LHCN-M2 (cell line): ENCODE measurements at places on chromosomes 12 and 14.

GRCh38 chr12:70236990-70237389 lies 6.2 kb upstream of the CNOT2 start:
- no peak for DNase-seq

- DNase-seq, result peak; percentile 66
Observed at GRCh38 chr12:124765581-124766489, 97.8 kb downstream of the SCARB1 start.

DNA sequence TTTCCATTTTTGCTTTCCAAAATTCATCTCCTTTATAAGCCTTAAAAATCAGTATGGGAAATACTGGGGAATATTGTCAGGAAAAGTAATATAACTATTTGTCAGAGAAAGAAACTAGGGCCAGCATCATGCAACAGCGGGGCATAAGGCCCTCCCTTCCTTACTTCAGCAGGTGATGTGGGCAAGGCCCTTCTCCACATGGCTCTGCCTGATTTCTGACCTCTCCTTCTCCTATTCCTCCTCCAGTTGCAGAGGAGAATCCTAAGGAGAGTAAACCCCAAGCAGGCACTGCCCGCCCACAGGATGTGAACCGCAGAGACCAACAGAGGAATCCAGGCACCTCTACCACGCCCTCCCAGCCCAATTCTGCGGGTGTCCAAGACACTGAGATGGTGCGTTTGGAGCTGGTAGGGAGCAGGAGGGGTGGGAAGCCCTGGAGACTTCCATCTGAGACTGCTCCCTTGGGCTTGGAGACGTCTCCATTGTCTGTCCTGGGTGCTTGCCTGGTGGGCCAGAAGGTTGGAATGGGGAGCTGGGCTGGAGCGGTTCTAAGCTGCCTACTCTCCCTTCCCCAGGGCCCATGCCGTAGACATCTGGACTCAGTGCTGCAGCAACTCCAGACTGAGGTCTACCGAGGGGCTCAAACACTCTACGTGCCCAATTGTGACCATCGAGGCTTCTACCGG lies 2.7 kb upstream of the SOAT2 start:
- no peak for DNase-seq

DNA sequence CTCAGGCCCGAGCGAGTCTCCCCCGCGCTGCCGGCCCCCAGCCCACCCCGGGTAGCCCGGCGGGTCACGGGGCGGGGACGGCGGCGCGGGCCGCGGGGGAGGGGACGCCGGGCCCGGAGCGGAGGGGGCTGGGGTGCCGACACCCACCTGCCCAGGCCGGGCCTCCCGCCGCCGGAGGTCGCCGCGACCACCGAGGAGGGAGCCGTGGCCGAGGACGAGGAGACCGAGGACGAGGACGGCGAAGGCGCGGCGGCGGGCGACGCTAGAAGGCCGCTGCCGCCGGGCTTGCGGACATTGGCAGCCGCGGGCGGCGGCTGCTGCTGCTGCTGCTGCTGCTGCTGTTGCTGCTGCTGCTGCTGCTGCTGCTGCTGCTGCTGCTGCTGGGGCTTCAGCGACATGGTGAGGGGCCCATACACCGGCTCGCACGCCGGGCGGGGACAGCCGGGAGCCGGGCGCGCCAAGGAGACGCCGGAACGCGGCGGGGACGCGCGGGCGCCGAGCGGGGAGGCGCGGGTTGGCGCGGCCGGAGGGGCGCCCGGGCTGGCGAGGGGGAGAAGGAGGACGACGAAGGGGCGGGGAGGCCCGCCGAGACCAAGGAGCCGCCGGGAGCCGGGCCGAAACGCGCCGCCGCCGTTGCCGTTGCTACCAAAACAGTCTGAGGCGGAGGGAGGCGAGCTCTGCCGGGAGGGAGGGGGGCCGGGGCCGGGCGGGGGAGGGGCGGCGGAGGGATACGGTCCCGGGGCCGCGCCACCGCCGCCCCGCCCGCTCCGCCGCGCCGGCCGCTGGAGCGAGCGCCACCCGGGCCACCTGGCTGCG lies at the start of gene ATXN2:
ATXN2 (minus strand) TSS at position 679 of the 816 bp plus-strand sequence; CDS start at position 398, 281 bp downstream.
- peak; percentile 60 for DNase-seq

- DNase-seq, result no peak
Observed at GRCh38 chr14:102732924-102733323, 44.3 kb upstream of the TRAF3 start.

DNA sequence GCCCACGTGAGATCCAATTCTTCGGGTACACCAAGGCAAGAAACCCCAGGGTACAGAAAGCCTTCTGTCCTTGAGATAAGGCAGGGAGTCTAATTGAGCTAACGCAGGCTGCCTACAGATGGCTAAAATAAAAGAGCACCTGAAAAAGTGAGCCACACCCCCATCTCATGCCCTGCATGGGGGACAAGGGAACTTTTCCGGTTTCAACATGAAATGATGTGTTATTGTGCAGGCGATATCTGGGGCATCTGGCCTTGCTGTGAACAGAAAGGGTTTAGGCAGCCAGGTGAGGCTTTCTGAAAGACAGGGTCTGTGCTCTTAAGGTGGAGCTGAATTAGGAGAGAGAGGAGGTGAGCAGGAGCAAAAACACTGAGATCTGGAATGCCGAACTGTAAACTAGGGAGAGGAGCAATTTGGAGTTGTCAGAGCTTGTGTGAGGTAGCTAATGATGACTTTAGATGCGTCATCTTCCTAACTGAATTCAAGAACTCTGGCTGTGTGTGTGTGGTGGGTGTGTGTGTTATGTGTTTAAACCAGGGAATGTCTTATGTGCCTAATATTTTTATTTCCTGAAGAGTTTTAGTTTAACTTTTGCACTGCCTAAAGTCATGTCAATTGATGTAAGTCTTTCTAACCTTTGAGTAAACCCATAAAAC lies 20.1 kb upstream of the LDHB start:
- DNase-seq, result no peak

- DNase-seq, result no peak
Observed at GRCh38 chr12:92421701-92422100, 276.1 kb upstream of the BTG1 start.

DNA sequence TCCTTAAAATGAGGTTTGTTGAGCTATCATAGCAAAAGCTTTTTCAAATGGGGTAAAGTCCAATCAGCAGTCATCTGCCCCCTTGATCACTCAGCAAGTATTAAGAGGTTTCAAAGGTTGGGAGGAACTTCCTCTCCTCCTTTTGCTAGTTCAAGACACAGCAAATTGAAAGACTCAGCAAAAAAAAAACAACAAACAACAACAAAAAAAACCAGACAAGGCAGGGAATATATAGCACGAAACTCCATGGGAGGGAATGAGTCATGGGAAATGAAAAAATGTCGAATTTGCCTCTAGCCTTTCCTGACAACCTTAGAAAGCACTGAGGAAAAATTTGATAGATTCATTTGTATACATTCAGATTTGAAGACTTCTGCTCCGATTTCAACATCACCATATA lies 1.6 kb upstream of the SLC7A8 start:
- peak; percentile 31 for DNase-seq

DNA sequence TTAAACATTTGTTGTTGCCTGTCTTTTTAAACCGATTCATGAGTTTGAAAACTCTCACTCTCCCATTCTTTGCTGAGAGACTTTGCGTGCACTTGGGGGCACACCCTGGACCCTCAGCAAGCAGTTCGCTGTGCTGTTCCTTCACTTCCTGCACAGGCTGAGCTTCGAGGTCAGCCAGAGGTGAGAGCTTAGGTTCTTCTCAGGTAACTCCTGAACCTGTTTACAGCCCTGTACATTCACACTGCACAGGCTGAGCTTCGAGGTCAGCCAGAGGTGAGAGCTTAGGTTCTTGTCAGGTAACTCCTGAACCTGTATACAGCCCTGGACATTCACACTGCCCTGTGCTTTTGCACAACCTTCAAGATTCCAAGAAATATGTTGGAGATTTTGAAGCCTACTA lies 9.8 kb upstream of the CLECL1 start:
- no peak for DNase-seq

DNA sequence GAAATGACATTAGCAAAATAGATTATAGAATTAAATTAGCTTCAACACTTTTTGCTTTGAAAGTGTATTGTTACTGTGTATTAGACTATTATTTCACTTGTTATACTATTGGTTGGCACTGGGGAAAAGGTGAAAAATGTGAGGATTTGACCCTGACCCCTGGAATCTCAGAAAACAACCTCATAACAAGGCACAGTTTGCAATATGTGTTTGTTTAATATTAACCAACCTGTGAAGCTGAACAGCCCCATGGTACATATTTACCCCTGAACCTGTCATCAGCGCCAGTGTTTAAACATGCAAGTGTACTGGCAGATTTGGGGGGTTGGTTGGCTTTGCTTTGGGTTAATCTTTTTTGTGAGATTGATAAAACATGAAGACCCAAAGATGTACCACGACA lies 11.7 kb downstream of the SLC38A4 start:
- DNase-seq, result no peak

DNA sequence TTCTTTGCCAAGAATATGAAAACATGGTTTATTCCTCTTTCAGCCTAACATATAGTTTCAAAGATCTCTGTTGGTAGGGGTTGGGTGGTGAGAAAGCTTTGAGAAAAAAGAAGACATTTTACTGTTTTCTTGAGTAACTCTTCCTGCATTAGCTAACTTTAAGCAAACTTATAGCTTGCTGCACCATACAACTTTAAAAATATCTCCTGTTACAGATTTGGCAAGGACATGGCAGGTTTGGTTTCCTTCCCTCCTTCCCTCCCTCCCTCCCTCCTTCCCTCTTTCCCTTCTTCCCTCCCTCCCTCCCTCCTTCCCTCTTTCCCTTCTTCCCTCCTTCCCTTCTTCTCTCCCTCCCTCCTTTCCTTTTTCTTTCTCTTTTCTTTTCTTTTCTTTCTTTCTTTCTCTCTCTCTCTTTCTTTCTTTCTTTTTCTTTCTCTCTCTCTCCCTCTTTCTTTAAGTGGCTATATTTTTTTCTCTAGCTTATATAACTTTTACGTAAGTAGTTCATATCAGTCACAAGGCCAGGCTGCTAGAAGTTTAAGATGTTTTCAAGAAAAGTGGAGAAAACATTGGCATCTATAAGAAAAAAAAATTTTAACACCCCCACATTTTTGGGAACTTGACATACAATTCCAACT lies 26.0 kb upstream of the ANO6 start:
- no peak for DNase-seq

- no peak for DNase-seq
Observed at GRCh38 chr12:112850383-112850782, 56.4 kb upstream of the OAS1 start.

GRCh38 chr12:47867495-47867941 lies 37.3 kb downstream of the VDR start:
- peak; percentile 91 for DNase-seq

DNA sequence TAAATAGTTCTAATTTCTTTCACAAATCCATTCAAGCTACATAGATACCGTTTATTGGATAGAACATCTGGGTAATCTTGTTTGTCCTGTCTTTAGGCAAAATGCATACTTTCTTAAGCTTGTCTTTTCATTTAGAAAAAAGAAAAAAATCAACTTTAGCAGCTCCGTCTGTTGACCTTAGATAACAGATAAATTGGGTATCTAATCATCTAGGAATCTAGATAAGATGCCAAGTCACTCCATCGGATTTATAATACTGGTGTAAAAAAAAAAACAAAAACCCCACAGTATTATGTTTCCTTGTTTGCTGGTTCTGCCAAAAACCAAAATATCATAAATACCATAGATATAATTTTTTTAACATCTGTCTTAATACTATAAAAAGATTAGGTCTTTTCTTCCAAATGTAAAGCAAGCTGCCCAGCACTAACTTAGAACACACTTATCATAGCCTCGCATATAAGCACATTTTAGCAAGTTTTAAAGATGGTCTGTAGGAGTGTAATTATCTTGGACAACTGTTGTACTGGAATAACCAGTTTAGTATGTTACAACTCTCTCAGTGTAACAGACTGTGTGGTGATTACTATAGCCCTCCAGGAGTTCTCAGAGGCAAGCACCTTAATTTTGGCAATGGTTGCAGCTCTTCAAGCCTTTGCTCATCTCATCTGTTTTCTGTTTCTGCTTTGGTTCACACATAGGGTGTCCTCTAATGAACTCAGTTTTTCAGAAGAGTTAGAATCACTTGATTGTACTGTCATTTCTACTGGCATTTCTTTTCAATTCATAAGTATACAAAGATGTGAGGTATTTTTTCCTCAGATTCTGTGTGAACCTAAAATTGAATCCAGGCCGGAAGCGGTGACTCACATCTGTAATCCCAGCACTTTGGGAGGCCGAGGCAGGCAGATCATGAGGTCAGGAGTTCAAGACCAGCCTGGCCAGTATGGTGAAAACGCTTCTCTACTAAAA lies 83.1 kb downstream of the ANO6 start:
- peak; percentile 62 for DNase-seq

- no peak for DNase-seq
Observed at GRCh38 chr12:79961411-79961810, 26.5 kb upstream of the PPP1R12A start.

DNA sequence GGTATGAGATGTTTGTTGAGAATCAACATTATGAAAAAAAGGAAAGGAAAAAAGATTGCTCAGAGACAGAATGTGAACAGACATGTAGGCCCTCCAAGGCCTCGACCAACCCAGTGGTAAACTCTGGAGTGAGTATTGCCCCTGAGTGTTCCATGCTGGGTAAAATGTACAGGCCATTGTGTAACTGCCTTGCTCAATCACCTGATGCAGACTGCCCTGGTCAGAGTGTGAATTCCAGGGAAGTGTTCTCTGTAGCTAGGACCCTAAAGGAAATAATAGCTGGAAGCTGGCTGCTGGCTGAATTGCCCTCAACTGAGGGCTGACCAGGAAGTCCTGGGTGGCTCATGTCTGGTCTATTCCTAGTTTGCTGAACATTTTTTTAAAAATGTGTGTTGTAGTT lies 1081.4 kb upstream of the LRFN5 start:
- no peak for DNase-seq

DNA sequence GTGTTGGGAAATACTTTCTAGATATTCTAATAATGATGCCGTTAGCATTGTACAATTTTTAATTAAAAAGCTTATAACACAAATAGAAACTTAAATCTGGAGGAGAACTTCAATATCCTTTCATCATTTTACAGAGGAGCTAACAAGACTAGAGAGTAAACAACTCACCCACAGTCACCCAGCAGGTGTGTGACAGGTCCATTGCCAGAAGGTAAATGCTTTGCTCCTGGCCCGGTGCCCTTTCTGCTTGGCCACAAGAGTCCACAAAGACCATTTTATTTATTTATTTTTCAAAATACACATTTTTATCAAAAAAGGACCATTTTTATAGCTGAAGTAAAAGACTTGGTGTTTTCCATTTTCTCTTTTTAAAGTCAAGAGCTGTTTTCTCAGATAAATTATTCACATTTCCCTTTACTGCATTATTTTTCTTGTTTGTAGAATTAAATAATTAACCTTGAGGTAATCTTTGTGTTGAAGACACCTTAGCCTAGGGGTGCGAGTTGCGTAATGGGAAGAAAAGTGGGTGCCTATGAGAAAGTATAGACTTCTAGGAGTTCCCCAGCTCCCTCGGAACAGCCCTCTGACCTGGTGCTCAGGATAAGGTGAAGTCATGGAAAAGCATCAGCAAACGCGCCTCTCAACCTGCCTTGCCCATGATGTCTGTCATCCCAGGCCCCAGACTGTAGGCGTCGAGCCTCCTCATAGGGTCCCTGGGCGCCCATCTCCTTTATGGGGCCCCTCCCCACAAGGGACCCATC lies 26.3 kb upstream of the AMIGO2 start:
- no peak for DNase-seq

GRCh38 chr12:55937981-55938380 lies 7.0 kb downstream of the DGKA start:
- DNase-seq, result no peak

- DNase-seq, result no peak
Observed at GRCh38 chr12:111130336-111130735, 210.0 kb upstream of the MYL2 start.
